ENCODE measurements at places on chromosomes 11 and 22.
A peak's percentile ranks its signal among the peaks of the same experiment; 100 is the strongest.

- H3K36me3 ChIP-seq: no peaks in the 10 kb centered on the region
- DNase-seq: no peak
- H3K4me3 ChIP-seq: no peak overlapping the region
- H3K4me1 ChIP-seq: peaks cover 9% of the 10 kb centered on the region
- H3K27me3 ChIP-seq: peaks cover 3% of the 10 kb centered on the region
- no peak overlapping the region for H3K27ac ChIP-seq
Measured at GRCh38 chr11:9060700-9061111, 30.7 kb downstream of the SCUBE2 start.

- H3K4me1 ChIP-seq: peaks cover 6% of the 10 kb centered on the region
- no peak for DNase-seq
- no peak overlapping the region for H3K27ac ChIP-seq
- peaks cover 4% of the 10 kb centered on the region for H3K27me3 ChIP-seq
- H3K4me3 ChIP-seq: no peak overlapping the region
- no peaks in the 10 kb centered on the region for H3K36me3 ChIP-seq
Measured at GRCh38 chr11:119589001-119589400, 140.0 kb downstream of the NECTIN1 start.

GRCh38 chr11:35742707-35743454 is 80.3 kb downstream of the TRIM44 start:
- peaks cover 4% of the 10 kb centered on the region for H3K4me1 ChIP-seq
- peaks cover 4% of the 10 kb centered on the region for H3K36me3 ChIP-seq
- H3K27me3 ChIP-seq: no peaks in the 10 kb centered on the region

DNA sequence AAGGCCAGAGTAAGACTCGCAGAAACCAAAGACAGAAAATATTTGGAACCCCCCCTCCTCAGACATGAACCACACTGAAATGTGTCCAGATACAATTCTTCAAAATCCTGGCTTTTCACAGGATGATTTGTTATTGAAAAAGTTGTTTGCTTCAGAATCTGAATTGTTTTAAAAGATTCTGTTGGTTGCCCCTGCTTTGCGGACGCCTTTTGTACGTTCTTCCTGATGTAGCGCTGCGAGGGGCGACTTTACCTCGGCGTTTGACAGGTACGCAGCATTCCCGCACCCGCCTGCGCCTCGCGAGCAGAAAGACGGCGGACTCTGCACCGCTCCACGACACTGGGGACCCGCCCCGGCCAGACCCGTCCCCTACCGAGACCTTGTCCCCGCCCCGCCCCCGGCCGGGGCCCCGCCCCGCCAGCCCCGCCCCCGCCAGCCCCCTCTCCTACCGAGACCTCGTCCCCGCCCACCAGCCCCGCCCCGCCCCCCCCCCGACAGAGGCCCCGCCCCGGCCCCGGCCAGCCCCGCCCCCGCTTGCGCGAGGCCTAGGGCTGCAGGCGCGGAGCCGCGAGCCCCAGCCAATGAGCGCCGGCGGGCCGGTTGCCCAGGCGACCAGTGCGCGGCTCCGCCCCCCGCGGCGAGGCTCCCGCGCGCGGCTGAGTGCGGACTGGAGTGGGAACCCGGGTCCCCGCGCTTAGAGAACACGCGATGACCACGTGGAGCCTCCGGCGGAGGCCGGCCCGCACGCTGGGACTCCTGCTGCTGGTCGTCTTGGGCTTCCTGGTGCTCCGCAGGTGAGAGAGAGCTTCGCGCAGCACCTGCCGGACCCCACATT is at the start of gene GLB1L2:
GLB1L2 (plus strand) TSS at position 635 of the 835 bp plus-strand sequence; CDS start at position 709, 74 bp downstream.
- H3K27me3 ChIP-seq: peaks cover 12% of the 10 kb centered on the region
- peak; percentile 77 for DNase-seq
- H3K4me1 ChIP-seq: peaks cover 23% of the 10 kb centered on the region
- no peak within 1 kb of the TSS for H3K27ac ChIP-seq

- H3K4me1 ChIP-seq: no peaks in the 10 kb centered on the region
- H3K27ac ChIP-seq: no peak overlapping the region
- no peaks in the 10 kb centered on the region for H3K27me3 ChIP-seq
- H3K4me3 ChIP-seq: no peak overlapping the region
- peaks cover 6% of the 10 kb centered on the region for H3K36me3 ChIP-seq
Measured at GRCh38 chr11:46930089-46930488, 6.5 kb upstream of the CSTPP1 start.

DNA sequence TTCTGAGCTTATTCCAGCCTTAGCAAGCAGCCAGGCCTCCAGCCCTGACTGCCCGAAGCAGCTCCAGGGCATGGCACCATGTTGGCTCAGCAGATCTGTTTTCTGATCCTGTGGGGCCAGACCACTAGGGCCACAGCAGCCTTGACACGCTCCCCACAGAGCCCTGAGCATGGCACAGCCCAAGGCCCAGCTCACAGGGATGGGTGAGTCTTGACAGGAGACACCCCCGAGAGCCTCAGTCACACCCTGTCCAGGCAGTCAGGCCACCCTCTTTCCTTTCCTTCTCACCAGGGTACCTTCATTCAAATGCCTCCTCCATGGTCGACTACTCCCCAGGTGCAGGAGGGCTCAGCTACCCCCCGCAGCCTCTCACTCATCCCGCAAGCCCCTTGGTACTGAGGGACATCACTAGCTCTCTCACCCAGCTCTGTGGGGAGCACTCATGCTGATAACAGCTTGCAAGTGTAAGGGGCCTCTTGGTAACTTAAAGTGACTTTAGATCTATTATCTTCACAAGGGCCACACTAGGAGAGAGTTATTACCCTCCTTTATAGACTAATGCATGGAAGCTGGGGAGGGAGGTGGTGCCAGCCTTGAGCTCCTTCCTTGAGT is 3.9 kb upstream of the CDC42BPG start:
- H3K4me3 ChIP-seq: no peak overlapping the region
- H3K36me3 ChIP-seq: no peaks in the 10 kb centered on the region
- H3K27me3 ChIP-seq: peaks cover 11% of the 10 kb centered on the region
- H3K4me1 ChIP-seq: peaks cover 9% of the 10 kb centered on the region
- DNase-seq: no peak

GRCh38 chr11:126360049-126360446 is 4.6 kb downstream of the ST3GAL4 start:
- peaks cover 2% of the 10 kb centered on the region for H3K27me3 ChIP-seq
- H3K4me3 ChIP-seq: peak overlapping the region; percentile 25
- no peaks in the 10 kb centered on the region for H3K36me3 ChIP-seq
- DNase-seq: no peak
- H3K4me1 ChIP-seq: peaks cover 17% of the 10 kb centered on the region

- H3K27ac ChIP-seq: no peak overlapping the region
- no peak overlapping the region for H3K4me3 ChIP-seq
- DNase-seq: no peak
- no peaks in the 10 kb centered on the region for H3K36me3 ChIP-seq
- peaks cover 5% of the 10 kb centered on the region for H3K4me1 ChIP-seq
Measured at GRCh38 chr11:21472261-21472660, 720.6 kb upstream of the ANO5 start.

DNA sequence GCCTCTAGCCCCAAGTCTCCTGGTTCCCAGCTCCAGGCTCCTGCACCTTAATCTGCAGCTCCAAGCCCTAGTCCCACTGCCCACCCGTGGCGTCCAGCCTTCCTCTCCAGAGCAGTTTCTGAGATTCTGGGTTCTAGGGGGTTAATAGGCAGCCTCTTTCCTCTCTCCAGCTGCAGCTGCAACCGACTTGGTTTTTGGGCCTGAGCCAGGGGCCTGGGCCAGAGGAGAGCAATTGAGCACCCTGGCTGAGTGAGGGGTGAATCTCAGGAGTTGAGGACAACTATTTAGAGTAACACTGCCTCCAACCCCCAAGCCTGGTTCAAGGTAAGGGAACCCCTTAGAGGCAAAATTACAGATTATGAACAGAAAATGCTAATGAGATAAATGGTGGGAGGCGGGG is 9.0 kb upstream of the CHRM1 start:
- no peak overlapping the region for H3K4me3 ChIP-seq
- no peak for DNase-seq
- no peak overlapping the region for H3K27ac ChIP-seq
- peaks cover 11% of the 10 kb centered on the region for H3K36me3 ChIP-seq
- peaks cover 6% of the 10 kb centered on the region for H3K27me3 ChIP-seq

DNA sequence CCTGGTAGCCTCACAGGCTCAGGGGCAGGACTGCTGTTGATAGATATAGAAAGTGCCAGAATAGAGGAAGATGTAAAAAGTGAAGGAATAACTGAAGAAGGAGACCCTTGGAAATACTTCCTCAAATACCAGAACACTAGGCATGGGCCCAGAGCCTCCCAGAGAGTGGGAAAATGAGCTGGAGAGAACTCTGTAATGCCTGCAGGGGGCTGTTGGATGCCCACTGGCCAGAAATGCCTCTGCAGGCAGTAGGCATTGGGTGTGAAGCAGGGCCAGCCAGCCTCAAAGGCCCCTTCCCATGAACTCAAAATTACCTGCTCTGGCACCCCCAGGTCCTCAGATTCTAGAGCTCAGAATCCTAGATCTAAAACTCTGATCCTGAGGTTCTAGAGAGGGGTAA is 15.1 kb downstream of the P2RY2 start:
- peaks cover 4% of the 10 kb centered on the region for H3K27me3 ChIP-seq
- H3K4me3 ChIP-seq: no peak overlapping the region
- H3K36me3 ChIP-seq: no peaks in the 10 kb centered on the region
- H3K27ac ChIP-seq: no peak overlapping the region
- no peak for DNase-seq

DNA sequence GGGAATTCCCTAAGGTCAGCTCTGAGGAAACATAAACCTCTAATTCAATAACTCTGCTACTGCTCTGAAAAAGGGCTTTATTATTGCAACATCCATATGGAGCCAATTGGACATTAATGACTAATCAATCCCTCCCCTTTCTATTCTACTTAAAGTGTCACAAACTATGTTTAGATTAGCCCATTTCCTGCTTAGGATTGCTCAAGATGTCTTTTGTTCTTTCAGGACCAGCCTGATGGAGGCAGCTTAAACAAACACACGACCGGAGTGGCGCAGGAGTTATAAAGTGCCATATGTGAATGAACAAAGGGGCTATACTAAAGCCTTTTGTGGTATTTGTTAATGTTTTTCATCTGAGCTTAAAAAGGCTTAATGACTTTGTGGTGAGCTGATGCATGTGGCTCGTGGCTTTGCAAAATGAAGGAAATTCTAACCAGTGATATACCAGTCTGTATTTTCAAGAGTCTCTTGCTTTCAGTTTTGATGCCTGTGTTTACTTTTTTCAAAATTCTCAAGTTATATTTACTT is 354.4 kb downstream of the SOX6 start:
- H3K4me1 ChIP-seq: peaks cover 11% of the 10 kb centered on the region
- no peaks in the 10 kb centered on the region for H3K27me3 ChIP-seq
- no peak for DNase-seq
- peak overlapping the region; percentile 39 for H3K27ac ChIP-seq
- peaks cover 3% of the 10 kb centered on the region for H3K36me3 ChIP-seq
